ENCODE measurements at places on chromosomes 3 and 15.
A peak's percentile ranks its signal among the peaks of the same experiment; 100 is the strongest.

GRCh38 chr15:80581976-80582375 lies 113.1 kb upstream of the ABHD17C start:
- DNase-seq = no peak

- peak; percentile 65 for DNase-seq
These were observed 47.6 kb downstream of the CTDSPL start for GRCh38 chr3:37909067-37909911.

DNA sequence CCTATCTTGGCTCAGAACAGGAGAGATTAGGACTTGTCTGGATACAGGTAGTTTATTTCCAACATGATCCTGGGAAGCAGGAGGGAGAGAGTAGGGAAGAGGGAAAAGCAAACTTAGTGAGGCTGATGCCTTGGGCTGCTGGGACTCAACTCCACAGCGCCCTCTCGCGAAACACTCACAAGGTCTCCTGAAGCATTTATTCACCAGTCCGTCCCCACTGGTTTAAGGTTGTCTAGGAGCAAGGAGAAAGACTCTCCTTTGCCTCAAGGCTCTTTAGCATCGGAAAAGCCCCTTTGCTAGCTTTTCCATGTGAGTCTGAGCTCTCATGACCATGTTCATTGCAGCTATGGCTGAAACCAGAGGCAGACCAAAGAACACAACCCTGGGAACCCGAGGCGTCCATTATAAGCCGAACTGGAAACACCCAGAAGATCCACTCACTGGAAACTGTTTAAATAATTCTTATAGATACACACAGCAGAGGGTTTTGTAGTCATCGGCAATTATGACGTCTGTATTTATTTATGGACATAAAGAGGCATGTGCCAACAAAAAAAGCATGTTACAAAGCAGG lies 244.5 kb downstream of the CD47 start:
- peak; percentile 74 for DNase-seq

- DNase-seq = no peak
These were observed 10.2 kb downstream of the BDH1 start for GRCh38 chr3:197545571-197545970.

DNA sequence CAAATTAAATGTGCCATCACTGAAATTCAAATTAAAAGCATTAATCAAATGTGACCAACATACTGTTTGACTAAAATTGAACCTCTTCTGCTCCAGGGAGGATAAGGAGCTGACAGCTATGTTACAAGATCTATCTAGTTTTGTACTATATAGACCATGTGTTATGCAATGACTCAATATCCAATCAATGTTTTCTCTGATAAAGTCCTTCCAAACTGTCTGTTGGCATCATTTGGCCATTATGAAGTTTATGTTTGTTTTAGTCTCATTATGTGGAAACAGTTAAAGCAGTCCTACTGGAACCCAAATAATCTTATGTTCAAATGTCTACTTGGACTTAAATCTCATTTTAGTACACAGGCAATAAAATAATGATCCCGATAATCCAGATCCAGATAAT lies 267.0 kb upstream of the THBS1 start:
- no peak for DNase-seq

GRCh38 chr15:56086566-56086965 lies 93.2 kb upstream of the NEDD4 start:
- DNase-seq = no peak

DNA sequence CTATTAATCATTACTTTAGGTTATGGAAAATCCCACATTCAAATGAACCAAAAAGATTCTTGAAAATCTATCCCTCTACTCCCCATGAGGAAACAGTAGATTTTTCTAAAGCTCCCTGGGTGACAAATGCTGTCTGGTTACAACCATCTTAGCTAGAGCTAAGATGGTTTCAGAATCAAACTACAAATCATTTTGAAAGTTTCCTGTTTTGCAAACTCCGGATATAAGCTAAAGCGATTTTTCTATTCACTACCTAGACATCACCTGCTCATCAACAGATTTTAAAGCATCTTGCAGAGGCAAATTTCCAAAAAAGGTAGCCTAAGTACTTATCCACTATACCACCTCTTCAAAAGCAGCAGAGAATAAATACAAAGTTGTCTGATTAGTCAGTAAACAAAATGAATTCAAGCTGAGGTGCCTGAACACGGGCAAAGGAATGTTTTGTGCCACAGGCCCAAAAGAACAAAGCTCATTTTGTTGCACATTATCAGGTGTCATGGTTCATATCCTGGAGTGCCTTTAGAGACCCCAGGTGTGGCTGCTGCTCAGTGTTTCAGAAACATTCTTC lies 204.9 kb downstream of the TNIK start:
- DNase-seq = peak; percentile 40

GRCh38 chr3:179603831-179604230 lies 607 bp downstream of the MRPL47 start:
- no peak for DNase-seq

GRCh38 chr3:94799420-94800060 lies 736.7 kb downstream of the NSUN3 start:
- DNase-seq = no peak

- DNase-seq = peak; percentile 83
These were observed 56.5 kb upstream of the GATA2 start for GRCh38 chr3:128549283-128550112.

DNA sequence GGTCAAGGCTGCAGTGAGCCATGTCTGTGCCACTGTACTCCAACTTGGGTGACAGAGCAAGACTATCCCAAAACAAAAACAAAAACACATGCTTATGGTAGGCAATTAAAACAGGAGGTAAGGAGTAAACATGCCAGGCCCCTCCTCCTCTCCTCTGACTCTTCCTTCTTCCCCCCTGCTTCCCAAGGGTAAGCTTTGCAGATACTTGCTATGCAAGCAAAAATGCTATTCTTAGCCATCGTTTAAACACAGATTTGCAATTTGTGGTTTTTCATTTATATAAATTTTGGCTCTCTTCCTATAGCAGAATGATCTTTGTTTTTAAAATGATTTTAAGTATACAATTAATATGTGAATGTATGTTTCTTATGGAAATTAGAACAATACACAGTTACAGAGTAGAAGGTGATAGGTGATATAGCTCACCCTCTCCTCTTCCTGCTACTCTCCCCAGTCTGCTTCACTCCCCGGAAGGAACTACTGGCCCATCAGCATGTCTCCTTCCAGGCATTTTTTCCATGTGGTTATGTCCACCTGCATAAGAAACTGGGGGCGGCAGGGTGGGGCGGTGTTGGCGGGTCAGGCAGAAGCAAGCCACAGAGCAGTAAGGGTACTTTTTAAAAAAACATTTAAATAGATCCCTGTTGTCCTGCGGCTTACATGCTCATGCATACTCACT lies 42.1 kb downstream of the IGF1R start:
- DNase-seq = no peak

DNA sequence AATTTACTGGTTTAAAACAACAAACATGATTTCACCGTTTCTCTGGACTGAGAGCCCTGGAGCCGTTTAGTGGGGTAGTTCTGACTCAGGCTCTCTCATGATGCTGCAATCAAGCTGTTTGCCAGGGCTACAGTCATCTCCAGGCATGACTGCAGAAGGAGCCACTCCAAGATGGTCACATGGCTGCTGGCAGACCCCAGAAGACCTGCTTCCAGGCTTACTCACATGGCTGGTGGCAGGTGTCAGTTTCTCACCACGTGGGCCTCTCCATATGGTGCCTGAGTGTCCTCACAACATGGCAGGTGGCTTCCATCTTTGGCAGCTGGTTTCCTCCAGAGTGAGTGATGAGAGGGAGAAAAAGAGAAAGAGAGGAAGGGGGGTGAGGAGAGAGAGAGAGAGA lies 378.3 kb upstream of the RGMA start:
- no peak for DNase-seq

DNA sequence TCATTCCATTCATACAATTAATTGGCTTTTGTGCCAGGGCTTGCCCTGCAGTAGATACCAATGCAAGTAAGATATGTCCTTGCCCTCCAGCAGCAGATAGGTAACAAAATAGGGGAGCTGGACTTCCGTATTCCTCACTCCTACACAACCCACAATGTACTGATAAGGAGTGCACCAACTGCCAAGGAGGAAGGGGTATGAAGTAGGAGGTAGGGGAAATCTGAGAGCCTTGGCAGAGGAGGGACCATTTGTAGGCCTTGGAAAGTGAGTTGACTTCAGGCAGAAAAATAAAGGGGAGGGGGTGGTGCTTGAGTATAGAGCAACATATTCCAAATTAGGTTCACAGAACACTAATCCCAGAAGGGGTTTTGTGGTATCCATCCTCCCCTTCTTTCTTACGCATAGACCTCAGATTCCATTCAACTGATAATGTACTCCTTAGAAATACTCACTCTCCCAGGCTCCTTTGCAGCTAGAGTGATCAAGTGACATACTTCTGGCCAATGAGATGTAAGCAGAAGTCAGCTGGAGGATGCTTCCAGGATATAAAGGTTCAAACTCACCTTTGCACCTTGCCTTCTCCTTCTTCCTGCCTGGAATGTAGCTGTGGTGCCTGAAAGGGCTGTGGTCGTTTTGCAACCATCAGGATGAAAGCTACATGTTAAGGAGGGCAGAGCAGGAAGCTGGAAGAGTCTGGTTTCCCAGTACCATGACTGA lies 127.1 kb upstream of the SMAD3 start:
- no peak for DNase-seq

DNA sequence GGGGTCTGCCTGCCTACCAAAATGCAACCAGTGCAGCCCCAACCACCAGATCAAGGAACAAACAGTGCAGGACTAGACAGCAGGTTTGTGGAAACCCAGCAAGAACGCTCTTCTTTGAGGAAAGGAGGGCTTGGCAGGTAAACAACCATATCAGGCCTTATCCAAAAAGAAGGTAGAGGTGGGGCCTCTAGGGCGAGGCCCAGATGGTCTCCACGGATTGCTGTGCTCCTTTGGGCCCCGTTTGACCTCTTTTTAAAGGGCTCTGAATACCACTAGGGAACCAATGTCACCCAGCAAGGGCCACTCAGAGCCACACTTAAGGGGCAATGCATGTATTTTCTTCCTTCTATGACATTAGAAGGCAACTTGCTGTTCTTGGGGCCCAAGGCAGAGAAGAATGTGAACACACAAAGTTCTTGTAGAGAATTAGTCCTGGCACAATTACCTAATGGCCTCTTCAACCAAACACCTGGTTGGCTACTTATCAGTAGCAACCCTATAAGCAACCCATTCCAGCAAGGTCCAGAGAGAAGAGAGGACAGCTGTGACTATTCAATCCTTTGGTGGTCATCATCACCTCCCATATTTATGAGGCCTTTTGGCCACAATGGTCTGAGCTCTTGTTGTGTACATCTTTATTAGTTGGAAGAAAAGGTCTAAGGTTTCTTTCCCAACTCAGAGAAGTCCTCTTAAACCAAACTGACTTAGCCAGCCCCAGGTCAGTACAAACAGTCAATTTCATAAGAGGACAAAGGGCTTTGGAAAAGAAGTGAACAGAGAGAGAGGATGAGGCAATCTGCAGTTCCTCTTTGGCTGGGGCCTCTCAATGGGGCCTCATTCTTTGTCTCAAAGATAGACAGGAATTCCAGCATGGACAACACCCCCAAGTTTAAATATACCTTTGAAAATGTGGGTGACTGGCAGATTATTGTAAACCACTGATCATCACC lies 36.0 kb downstream of the FOXP1 start:
- no peak for DNase-seq

- DNase-seq = no peak
These were observed 56.6 kb upstream of the KLF13 start for GRCh38 chr15:31269816-31270575.

DNA sequence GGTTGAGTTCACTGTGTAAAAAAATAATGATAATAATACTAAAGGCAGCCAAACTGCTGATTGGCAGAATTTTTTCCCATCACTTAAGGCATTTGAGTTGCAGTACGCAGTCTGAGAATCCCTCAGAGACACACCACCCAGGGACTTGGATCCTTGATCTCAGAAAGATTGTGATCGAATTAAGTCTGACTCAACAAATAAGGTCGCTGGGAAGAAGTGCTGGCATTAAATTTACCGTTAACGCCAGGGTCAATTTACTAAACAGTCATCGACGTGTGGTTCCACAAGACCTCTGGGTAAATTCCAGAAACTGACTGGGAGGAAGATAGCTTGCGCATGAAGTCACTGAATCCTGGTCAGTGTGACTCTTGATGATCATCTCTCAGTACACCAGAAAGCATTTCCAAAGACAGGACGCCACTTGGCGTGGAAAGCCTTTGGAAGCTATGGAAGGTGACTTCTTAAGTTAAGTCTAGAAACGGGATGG lies 48.3 kb upstream of the CGNL1 start:
- DNase-seq = no peak

DNA sequence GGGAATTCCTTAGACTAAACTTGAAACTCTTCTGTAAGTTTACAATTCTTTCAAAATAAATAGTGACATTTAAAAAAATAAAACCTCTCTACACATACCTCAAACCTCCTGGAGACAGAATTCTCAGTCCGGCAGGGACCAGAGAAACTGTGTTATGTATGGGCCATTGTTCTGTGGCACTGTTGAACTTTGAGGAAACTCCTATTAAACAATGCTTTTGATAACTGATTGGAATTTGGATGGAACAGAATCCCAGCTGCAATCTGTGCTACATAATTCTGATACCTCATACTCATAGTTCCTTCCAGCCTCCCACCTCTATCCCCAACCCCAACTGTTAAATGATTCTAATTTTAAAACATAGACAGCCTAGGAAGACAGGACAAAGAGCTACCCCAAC lies 85.0 kb downstream of the TM4SF4 start:
- DNase-seq = no peak

- DNase-seq = no peak
These were observed 123.0 kb upstream of the AGBL1 start for GRCh38 chr15:85956532-85957275.

DNA sequence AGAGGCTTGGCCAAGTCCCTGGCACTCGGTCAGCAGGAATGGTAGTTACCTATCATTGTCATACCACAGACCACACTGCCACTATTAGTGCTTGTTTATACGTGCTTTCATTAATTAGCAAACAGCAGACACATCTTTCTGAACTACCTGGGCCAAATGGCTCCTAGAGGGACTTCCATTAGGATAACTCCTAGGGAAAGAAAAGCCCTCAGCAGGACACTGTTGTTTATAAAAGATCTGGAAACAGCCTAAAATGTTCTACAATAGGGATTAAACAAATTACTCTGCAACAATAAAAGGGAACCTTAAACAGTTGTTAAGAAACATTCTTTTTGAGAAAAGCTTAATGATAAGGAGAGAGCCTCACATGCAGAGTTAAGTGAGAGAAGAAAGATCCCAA lies 38.5 kb downstream of the ARHGEF3 start:
- no peak for DNase-seq

GRCh38 chr15:61151791-61152190 lies 77.3 kb downstream of the RORA start:
- no peak for DNase-seq

Measured in Calu3 (cell line).